Muscle of back (tissue), 13 donors: ENCODE measurements at places on chromosomes 16 and 17.

GRCh38 chr17:56899403-56899802 lies 14.4 kb downstream of the TRIM25 start:
- no peak for DNase-seq

- DNase-seq = no peak
Observed at GRCh38 chr17:42526031-42526444, 10.0 kb upstream of the NAGLU start.

GRCh38 chr17:80372922-80373570 lies 41.9 kb upstream of the ENDOV start:
- no peak for DNase-seq

DNA sequence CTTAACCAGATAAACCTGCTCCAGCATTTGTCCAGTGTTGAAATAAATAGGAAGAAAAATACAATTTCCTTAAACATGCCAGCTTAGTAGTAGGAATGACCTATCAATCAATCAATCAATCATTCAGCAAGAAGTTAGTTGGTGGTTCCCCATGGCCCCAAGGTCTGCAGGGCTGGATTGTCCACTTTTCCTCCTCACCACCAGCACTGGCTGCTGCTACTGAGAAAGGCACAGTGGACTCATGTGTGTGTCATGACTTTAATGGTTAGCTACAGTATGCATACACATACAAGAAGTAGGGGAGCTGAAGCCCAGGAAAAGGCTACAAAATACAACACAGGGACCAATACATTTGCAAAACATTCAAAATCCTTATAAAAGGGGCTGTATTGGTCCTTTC lies 4.4 kb downstream of the SETD6 start:
- DNase-seq = no peak

DNA sequence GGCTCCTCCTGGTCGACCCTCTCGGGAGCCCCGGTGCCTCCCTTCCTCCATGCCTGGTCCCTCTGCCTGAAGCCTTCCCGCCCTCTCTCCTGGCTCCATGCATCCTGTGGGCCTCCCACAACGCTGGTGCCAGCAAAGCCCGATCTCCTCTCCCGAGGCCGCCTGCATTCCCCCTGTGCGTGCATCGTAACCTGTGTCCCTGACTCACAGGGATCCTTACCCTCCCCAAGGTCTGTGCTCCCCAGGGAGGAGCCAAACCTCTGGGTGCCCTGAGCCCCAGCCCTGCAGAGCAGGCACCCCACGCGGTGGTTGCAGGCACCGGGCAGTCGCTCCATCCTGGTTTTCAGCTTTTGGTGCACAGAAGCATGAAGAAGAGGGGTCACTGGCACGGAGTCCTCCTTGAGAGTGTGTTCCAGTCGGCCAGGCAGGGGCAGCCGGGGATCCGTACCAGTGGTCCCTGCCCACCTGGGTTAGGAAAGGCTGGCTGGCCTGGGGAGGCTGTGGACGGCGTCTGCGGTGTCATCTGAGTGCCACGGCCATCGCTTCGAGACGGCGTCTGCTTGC lies 1.8 kb upstream of the ENPP7 start:
- no peak for DNase-seq

- no peak for DNase-seq
Observed at GRCh38 chr17:41536741-41537613, 8.9 kb upstream of the KRT19 start.

- DNase-seq = no peak
Observed at GRCh38 chr17:66661411-66662256, 173.3 kb upstream of the CACNG5 start.
